Stimulated activated CD4-positive, alpha-beta T cell treated with anti-CD3 and anti-CD28 coated beads, TNF-alpha, amount 100 ng/mL, for 4 hours (primary cell): ENCODE measurements at places on chromosomes 12 and 14.

DNA sequence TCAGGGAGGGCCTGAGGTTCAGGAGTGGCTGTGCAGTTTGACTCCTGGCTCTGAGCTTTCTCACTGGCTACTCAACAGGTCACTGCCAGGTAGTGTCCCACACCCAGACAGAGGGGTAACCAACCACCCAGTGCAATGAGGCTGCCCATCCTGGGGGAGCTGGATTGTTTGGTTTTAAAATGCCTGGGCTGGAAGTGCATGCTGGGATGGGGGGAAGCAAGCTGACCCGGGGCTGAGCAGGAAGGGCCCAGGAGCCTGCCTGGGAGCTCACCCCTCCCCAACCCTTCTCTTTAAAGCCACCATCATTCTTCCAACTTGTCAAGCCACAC lies 12.6 kb upstream of the ABHD12B start:
- no peak for DNase-seq

DNA sequence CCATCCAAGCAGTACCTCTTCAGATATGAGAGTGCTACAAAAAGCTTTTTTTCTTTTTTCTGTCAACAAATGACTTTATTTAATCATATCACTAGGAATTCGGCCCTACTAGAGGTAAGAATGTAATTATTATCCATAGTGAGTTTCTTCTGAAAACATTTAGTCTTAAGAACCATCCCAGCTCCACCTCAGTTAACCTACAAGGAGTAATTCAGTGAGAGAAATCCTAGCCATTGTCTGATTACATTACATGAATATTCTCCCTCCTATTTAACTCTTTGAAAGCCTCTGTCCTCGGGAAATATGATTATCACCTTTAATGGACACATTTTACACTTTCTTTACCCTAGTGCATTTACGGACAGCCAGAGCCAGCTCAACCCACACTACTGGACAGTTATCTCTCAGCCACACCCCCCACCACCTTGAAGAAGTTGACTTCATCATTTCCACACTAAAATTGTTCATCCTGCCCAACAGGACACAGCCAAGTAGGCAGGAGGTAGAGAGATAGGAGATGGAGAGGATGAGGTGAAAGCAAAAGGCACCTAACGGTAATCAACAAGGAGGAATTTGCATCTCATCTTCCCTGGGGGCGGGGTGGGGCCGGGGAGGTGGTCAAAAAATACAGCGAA lies 1.3 kb downstream of the PPFIA2 start:
- DNase-seq: no peak

GRCh38 chr12:13027032-13027431 lies 17.1 kb upstream of the FAM234B start:
- no peak for DNase-seq

GRCh38 chr12:128727999-128728398 lies 95.8 kb downstream of the SLC15A4 start:
- DNase-seq: no peak

GRCh38 chr12:9041321-9041720 lies 52.0 kb downstream of the KLRG1 start:
- no peak for DNase-seq

- DNase-seq: no peak
Measured at GRCh38 chr14:64069634-64070359, 217.0 kb downstream of the SYNE2 start.

DNA sequence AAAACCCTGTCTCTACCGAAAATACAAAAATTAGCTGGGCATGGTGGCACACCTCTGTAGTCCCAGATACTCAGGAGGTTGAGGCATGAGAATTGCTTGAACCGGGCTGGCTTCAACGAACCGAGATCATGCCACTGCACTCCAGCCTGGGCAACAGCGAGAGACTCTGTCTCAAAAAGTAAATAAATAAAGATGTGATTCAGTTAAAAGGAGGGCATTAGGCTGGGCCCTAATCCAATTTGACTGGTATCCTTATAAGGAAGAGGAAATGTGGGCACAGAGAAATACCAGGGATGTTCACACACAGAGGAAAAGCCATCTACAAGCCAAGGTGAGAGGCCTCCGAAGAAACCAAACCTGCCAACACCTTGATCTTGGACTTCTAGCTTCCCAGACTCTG lies 10.1 kb upstream of the DCAF4 start:
- no peak for DNase-seq

DNA sequence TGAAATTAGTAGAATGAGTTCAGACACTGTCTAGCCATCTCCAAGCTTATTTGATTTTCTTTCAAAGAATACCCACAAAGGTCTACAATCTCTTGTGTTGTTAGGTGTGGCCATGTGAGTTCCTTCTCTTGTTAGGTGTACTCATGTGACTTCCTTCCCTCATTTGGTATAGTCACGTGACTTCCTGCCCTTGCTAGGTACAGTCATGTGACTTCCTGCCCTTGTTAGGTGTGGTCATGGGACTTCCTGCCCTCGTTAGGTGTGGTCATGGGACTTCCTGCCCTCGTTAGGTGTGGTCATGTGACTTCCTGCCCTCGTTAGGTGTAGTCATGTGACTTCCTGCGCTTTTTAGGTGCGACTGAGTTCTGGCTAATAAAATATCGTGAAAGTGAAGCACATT lies 179.6 kb downstream of the TMX1 start:
- no peak for DNase-seq

DNA sequence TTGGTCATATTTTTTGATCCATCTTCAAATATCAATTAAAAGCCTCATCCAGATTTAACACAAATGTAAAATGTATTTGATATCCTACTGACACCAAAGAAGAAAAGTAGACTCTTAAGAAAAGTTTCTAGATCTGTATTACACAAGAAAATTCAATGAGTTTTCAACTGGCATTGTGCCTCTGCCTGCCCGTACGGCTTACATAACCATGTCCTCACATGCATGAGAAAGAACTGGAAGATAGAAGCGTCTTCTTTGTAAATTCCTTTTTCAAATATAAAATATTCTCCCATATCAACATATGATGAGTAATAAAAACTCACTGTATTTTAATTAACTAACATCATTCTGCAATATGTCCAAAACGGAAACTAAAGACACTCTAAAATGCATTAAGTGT lies 7.2 kb downstream of the ANKS1B start:
- no peak for DNase-seq

DNA sequence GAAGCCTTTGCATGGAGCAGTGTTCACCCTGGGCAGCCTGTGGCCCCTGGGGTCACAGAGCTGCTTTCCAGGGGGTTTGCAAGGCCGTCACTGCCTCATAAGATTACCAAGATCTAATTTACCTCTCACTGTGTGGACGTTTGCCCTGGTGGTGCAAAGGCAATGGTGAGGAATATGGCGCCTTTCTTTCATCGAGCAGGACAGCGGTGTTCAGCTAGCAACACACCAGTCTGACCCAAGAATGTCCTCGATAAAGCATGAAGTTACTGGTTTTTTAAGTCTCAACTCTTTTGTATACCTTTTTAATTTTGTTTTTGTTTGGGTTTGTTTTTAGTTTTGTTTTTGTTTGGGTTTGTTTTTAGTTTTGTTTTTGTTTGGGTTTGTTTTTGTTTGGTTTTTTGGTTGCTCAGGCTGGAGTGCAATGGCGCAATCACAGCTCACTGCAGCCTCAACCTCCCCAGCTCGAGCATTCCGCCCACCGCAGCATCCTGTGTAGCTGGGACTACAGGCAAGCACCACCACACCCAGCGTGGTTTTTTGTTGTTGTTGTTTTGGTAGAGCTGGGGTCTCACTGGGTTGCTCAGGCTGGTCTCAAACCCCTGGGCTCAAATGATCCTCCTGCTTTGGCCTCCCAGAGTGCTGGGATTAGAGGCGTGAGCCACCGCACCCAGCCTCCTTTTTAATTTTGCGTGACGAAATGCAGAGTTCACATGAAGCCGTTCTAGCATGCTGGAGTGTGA lies 57.9 kb downstream of the PPP2R5C start:
- DNase-seq: peak; percentile 43

DNA sequence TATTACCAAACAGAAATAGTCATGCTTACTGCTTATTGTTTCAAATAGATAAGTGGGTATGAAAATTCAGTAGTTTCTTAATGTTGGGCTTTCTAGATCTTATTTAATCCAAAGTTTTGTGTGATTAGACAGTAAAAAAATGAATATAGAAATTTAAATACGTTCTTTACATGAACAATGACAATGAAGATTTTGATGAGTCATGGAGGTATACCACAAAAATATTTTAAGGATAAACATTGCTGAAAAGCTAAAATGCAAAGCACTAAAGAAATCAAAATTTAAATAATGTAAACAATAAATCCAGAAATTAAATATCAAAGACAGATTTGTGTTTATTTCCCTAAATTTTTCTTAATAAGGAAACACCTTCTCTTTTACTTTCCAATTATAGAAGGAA lies 78.3 kb downstream of the PIK3C2G start:
- DNase-seq: no peak

- no peak for DNase-seq
Measured at GRCh38 chr12:48165089-48165981, 8.0 kb upstream of the ASB8 start.

DNA sequence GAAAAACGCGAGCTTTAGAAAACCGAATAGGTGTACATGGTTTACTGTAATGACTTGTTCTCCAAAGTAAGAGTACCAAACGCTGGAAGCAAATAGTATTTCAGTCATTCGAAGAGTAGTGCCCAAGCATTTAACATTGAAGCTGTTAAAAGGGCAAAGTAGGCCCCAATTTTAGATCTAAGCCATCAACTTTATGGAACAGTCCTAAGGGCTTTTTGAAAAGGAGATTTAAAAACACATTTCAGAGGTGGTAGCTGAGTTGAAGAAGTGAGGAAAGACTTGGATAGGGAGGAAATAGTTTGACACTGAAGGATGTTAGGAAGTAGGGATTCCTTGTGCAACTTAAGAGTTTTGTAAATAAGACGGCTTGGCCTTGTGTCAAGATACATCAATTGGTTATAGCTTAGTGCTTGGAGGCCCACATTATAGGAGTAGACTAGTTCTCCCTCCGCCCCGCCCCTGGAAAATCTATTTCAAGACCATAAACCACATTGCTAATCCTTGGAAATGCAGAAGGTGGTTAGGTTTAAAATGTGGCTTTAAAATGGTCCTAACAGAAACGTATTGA lies 783 bp upstream of the TUBA1B start:
- no peak for DNase-seq

GRCh38 chr14:94400422-94400841 lies 12.0 kb upstream of the SERPINA1 start:
- DNase-seq: no peak

- no peak for DNase-seq
Measured at GRCh38 chr14:50823762-50824636, 7.0 kb downstream of the NIN start.

DNA sequence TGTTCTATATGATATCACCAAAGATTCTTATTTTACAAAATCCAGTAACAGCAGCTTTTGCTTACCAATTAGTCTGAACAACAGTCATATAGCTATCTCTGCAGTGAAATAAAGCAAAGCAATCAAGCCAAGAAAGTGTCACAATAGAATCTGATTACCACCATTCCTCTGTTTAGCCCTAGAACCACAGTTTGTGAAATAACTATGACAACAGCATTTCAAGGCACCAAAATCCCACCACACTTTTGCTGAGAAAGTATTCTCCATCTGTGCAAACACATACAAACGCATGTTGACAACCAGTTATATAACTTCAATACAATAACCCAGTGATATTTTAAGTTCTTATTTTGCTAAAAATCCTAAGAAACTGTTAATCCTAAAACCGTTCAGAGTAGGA lies 7.4 kb downstream of the PPP1R13B start:
- no peak for DNase-seq

GRCh38 chr14:21075719-21076437 lies 5.8 kb downstream of the ARHGEF40 start:
- DNase-seq: no peak

- DNase-seq: no peak
Measured at GRCh38 chr14:78319887-78320635, 149.9 kb downstream of the NRXN3 start.

DNA sequence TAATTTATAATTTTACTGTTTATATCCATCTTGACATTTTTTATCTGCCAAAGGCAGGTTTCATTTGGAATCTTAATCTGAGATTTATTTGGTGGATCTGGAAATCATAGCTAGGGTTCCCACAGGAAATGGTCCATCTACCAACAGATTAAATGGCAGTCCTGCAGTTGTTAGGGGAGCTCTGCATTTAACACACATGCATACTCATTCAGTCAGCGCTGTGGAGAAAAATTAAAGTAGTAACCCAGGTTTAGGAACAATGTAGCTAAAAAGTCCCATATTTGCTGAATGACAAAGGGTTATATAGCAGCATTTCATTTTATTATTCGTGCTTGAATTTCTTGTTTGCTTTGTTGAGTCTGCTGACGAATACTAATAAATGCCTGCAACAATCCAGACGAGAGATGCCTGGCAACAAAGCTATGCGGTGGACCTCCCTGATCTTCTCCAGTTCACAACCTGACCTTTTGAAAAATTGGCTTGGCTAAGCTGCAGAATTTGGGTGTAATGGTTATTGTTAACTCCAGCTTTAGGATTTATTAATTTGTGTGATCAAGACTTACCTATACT lies 59.8 kb downstream of the MIPOL1 start:
- no peak for DNase-seq

GRCh38 chr14:69044965-69045555 lies 66.0 kb upstream of the ACTN1 start:
- no peak for DNase-seq

GRCh38 chr12:31007153-31007495 lies 66.5 kb upstream of the DDX11 start:
- DNase-seq: no peak

- peak; percentile 3 for DNase-seq
Measured at GRCh38 chr12:71840231-71840847, 780 bp downstream of the TBC1D15 start.

DNA sequence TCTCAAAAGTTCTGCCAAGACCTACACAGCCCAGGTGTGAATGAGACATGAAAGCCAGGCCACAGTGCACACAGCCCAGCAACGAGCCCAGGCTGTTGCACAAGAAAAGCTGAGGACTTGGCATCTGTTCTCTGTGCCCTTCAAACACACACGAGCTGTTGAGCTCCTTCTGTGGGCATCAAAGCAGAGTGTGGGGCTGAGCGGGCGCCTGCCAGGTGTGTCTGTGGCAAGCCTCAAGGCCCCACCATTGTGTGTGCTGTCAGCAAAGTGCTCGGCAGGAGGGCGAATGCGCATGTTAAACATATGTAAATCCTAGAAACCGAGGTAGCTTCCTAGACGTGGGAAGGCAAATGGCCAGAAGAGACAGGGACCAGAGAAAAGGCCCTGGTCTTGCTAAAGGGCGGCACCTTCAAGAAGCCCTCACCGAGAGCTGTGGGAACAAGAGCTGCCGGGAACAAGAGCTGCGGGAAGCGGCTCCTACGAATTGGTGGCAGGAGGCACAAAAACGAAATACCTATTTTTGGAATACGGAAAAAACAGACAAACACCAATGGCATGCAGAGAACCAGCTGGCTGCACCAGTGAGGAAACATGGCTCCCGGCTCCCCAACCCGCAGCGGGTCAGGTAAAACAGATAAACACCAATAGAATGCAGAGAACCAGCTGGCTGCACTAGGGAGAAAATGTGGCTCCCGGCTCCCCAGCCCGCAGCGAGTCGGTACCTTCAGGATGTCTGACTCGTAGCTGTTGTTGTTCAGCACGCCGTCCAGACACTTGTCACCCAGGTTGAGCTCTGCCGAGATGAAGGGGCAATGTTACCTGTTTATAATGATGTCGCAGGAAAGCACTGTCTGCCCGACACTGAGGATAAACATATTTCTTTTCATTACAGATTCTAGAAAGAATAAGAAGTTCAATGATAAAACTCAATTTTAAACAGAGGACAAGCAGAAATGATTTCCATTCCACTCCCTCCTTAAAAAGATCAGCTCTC lies 19.0 kb upstream of the GOLGA3 start:
- no peak for DNase-seq
